ENCODE measurements at places on chromosomes 12 and 14.

DNA sequence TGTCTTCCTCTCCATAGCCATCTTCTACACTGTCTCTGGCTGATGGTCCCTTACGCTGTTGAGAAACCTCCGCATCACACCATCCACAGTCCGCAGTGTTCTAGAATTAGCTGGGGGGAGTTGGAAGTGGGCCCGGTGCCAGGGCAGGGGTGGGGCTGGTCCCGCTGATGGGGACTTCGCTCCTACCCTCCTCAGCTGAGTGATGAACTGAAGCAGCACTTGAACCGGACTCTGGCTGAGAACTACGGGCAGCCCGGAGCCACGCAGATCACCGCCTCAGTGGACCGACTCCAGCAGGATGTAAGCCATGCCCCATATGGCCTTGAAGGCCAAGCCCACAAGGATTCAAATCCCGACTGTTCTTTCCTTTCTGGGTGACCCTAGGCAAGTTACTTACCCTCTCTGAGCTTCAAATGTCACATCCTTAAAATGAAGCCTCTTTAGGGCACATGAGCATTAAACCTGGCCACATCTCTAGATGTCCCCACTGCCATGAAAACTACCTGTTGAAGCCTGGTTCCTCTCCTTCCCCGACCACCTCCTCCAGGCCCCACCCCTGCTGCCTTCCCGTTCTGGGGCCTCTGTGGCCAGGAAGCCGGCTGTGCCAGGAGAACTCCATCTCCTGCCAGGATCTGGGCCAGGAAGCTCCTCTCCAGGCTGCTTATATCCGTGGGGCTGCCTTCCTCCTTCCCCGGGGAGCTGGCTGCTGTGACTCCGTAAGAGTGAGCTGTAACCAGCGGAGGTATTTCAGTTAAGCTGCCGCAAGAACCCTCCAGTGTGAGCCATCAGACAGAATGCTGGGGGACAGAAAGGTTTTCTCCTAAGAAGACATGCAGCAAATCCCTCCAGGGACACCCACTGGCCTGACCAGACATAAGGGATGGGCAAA lies 53.1 kb downstream of the TSPAN11 start:
- DNase-seq, result no peak

- no peak for DNase-seq
These were observed 4.3 kb downstream of the DEGS2 start for GRCh38 chr14:100155049-100155621.

- DNase-seq, result no peak
These were observed 9.1 kb downstream of the B4GALNT3 start for GRCh38 chr12:468671-469389.

DNA sequence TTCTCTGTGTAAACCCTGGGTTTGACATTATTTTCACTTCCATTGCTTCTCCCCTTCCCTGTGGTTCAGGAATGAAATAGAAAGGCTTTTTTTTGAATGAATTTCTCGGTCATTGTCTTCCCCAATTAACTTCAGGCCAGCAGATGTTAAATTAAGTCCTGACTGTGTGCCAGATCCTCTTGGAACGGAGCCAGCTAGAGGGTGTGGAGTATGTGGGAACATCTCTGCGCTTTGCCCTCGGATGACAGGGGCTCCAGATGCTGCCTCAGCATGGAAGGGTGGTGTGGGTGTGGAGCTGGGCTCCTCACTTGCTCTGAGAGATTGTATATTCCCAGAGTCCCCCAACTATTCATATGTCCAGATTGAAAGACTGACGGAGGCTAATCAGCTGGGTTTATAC lies 13.1 kb downstream of the KRT85 start:
- DNase-seq, result no peak

GRCh38 chr12:82874945-82875344 lies 188.2 kb downstream of the TMTC2 start:
- no peak for DNase-seq

GRCh38 chr14:20560961-20561360 lies at the start of gene RNASE9:
RNASE9 (minus strand) TSS chr14:20561047.
- no peak for DNase-seq

DNA sequence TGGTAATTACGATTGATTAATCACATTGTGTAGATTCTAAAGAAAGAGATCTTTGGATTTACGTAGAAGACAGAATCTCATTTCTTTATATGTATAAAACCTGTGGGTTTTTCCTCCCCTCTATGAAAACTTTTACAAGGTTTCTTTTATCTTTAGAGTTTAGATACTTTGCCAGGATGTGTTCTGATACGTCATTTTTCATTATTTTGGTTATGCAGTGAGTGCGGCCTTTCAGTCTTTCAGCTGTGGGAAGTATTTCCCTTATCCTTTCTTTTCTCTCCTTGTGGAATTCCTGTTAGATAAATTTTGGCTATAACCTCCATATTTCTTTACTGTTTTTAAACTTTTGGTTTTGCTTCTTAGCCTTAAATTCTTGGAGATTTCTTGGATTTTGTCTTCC lies 92.7 kb downstream of the TTLL5 start:
- DNase-seq, result no peak

GRCh38 chr14:84420221-84420620 lies 1109.7 kb upstream of the FLRT2 start:
- no peak for DNase-seq

GRCh38 chr12:55845361-55845760 lies 2.6 kb upstream of the MMP19 start:
- peak; percentile 26 for DNase-seq

DNA sequence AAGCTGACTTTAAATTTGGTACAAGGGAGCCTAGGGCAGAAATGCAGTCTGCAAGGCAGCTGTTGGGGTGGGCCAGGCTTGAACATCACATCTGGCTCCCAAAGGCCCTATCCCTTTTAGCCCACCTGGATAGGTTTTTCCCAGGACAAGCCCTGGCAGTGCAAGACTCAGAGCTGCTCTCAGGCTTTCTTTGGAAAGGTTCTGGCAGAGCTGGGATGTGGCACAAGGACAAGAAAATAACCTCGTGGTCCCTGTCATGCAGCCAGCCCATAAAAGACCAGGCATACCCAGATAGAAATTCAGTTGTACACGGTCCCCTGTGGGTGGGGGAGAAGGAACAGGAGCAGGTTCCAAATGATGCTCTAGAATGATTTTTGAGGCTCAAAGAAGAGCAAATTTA lies 206.9 kb downstream of the TTC7B start:
- DNase-seq, result no peak
